HCT116 (cell line): ENCODE measurements at places on chromosomes 6 and 20. TPM values are rescaled to one million over a fixed set of nuclear protein-coding genes. Genes with fewer than 3 reads are reported as not detected.

The SLC32A1 gene
- total RNA-seq, result not detected

The TFAP2D gene
- not detected for total RNA-seq

The ZNF165 gene
- 11.2 TPM for total RNA-seq

The TINAG gene
- not detected for total RNA-seq

DNA sequence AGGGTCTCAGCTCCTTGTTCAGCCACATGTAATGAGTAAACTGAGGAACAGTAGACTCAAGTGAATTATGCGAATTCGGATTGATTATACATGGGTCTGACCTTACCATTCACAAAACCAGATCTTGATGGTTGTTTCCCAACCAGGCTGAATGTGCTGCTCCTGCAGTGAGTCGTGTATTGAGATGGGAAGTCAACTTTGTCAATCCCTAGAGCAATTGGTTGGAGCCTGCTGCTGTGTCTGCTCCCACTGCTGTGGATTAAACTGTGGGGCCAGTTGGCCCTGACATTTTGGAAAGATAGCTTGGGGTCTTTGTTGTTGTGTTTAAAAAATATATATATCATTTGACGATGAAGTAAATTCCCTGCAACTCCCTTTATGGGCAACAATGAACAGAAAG lies 23.9 kb downstream of the FAM50B start:
- no peak overlapping the region for H3K27ac ChIP-seq
- H3K36me3 ChIP-seq, result no peaks in the 10 kb centered on the region
- DNase-seq, result no peak
- no peaks in the 10 kb centered on the region for H3K4me1 ChIP-seq
- no peak overlapping the region for H3K4me3 ChIP-seq

DNA sequence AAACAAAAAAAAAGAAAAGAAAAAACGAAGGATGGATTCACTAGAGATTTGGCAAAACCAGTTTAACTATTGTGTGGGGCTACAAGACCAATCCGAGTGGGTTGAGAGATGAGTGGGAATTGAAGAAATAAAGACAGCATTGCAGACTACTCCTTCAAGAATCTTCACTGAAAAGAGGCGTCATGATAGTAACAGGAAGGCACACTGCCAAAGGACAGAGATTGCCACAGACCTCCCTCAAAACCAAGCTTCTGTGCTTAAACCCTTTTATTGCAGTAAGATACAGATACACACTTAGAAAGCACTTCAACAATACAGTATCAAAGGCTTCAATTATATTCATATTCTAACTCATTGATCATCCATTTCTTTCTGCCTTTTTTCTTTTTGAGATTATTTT lies 103.9 kb downstream of the IPCEF1 start:
- no peak overlapping the region for H3K27ac ChIP-seq
- H3K4me3 ChIP-seq, result no peak overlapping the region
- H3K27me3 ChIP-seq, result no peaks in the 10 kb centered on the region

- H3K27me3 ChIP-seq, result no peaks in the 10 kb centered on the region
- no peak overlapping the region for H3K27ac ChIP-seq
- no peaks in the 10 kb centered on the region for H3K36me3 ChIP-seq
These were observed 55.5 kb downstream of the ATP9A start for GRCh38 chr20:51712501-51713212.

DNA sequence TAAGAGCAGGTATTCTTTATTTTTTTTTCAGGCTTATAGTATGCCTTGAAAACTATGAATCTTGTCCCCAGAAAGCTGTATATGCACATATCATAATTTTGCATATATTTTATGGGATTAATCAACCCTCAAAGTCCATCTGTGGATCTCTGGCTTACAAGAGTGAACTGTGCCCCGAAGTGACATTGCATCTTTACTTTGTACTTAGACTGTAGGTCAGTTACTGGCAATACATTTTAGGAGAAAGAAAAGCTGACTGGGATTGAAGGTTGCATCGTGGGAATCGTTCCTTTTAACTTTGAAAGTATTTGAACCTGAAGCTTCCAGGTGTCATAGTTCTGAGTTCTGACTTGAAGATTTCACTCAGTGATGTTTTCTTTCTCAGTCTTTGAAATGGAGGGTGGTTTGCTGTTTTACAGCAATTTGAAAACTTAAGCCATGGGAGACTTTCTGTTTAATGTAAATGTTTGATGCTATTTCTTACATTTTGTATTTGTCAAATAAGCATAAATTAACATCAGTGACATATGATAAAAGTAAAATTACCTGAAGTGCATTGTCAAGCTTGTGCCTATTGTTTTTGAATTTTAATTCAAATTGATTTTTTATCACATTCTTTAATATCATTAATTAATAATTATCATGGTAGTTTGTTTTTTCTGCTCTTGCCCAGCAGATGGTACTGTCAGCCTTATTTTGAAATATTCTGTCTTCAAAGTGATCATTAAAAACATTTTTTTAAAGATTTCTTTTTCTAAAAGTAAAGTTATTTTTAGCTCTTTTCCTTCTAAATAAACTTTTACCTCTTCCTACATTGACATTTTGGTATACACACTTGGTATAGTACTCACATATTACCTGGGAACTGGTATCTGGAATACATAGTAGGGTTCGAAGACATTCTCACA lies 29.0 kb downstream of the L3MBTL3 start:
- H3K27ac ChIP-seq, result no peak overlapping the region
- H3K4me3 ChIP-seq, result no peak overlapping the region
- no peaks in the 10 kb centered on the region for H3K4me1 ChIP-seq
- no peak for DNase-seq
- peaks cover 17% of the 10 kb centered on the region for H3K36me3 ChIP-seq

GRCh38 chr6:41092421-41093140 lies 19.8 kb downstream of the NFYA start:
- no peak overlapping the region for H3K27ac ChIP-seq
- DNase-seq, result no peak
- no peaks in the 10 kb centered on the region for H3K4me1 ChIP-seq
- no peaks in the 10 kb centered on the region for H3K27me3 ChIP-seq
- no peak overlapping the region for H3K4me3 ChIP-seq

- H3K27me3 ChIP-seq, result no peaks in the 10 kb centered on the region
- DNase-seq, result no peak
- H3K36me3 ChIP-seq, result no peaks in the 10 kb centered on the region
- H3K4me1 ChIP-seq, result peaks cover 24% of the 10 kb centered on the region
- H3K27ac ChIP-seq, result no peak overlapping the region
These were observed 82.1 kb downstream of the PREP start for GRCh38 chr6:105320765-105321164.

GRCh38 chr6:154800338-154800737 lies 67.1 kb downstream of the SCAF8 start:
- no peak overlapping the region for H3K4me3 ChIP-seq
- no peak for DNase-seq

- H3K4me1 ChIP-seq, result no peaks in the 10 kb centered on the region
- H3K27ac ChIP-seq, result no peak overlapping the region
- no peaks in the 10 kb centered on the region for H3K36me3 ChIP-seq
- H3K4me3 ChIP-seq, result no peak overlapping the region
- no peak for DNase-seq
These were observed 20.5 kb downstream of the MAP7 start for GRCh38 chr6:136529710-136530109.

DNA sequence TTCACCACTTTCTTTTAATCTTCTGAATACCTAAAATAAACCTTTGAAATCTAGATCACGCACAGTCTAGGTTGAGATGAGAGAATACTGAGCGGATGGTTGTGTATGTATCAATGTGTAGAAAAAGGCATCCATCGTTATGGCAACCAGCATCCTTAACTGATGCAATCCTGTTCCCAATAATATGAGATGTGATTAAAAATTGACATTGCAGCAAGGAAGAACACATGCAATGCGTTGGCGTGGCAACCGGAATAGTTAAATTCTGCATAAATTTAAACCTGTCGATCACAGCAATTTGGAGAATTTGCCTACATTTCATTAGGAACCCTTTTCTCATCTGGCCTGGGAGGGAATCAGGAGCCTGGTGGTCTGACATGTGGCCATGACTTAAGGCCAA lies 1.3 kb upstream of the L3MBTL1 start:
- H3K27me3 ChIP-seq, result no peaks in the 10 kb centered on the region
- no peak for DNase-seq
- no peak overlapping the region for H3K27ac ChIP-seq
- peaks cover 9% of the 10 kb centered on the region; the same call in 1 of the 2 replicates for H3K4me1 ChIP-seq
- no peaks in the 10 kb centered on the region for H3K36me3 ChIP-seq
- H3K4me3 ChIP-seq, result no peak overlapping the region

GRCh38 chr6:157376706-157377230 lies 4.2 kb upstream of the ZDHHC14 start:
- DNase-seq, result no peak
- no peaks in the 10 kb centered on the region for H3K36me3 ChIP-seq
- peaks cover 12% of the 10 kb centered on the region for H3K4me1 ChIP-seq
- no peak overlapping the region for H3K4me3 ChIP-seq
- no peaks in the 10 kb centered on the region for H3K27me3 ChIP-seq

DNA sequence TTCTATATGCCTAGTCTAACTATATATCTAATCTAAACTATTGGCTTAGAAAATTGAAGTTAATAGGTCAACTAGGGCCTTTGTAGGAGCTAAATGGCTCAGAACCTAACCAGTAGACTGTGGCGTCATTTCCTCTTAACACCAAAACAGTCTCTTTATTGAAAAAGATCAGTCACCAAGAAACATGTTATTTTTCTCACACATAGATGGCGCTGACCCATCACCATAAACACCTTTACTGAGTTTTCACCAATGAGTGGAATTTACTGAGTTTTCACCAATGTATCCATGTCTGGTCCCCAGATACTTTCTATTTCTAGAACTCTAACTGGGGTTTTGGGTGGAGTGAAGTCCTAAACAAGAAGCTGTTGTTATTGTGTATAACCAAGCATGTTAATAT lies 636.0 kb downstream of the BCKDHB start:
- no peaks in the 10 kb centered on the region for H3K27me3 ChIP-seq
- no peaks in the 10 kb centered on the region for H3K4me1 ChIP-seq
- H3K4me3 ChIP-seq, result no peak overlapping the region
- no peak overlapping the region for H3K27ac ChIP-seq
- no peaks in the 10 kb centered on the region for H3K36me3 ChIP-seq
- DNase-seq, result peak; percentile 35

DNA sequence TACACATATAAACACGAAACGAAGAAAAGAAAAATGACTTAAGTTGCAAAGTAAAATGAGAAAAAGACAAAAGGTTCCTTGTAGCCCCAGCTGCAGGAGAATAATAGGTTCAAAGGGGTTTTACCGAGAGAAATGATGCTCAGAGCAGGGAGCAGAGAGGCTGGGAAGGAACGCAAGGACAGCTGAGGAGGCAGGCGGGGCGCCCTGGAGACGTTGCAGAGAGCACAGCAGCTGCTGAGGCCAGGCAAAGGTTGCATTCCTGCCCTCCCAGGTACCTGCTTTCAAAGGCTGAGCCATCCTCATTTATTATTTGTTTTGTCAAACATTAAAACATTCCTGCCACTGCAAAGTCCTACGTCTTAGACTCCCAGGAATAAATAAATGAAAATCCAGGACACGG lies 16.2 kb upstream of the VAPB start:
- H3K4me3 ChIP-seq, result no peak overlapping the region
- H3K4me1 ChIP-seq, result no peaks in the 10 kb centered on the region
- no peaks in the 10 kb centered on the region for H3K36me3 ChIP-seq
- no peak overlapping the region for H3K27ac ChIP-seq

- no peaks in the 10 kb centered on the region; the same call in 1 of the 2 replicates for H3K36me3 ChIP-seq
- DNase-seq, result no peak
- no peak overlapping the region for H3K4me3 ChIP-seq
- H3K4me1 ChIP-seq, result no peaks in the 10 kb centered on the region
- no peak overlapping the region for H3K27ac ChIP-seq
- H3K27me3 ChIP-seq, result no peaks in the 10 kb centered on the region
These were observed 141.3 kb downstream of the ADGRB3 start for GRCh38 chr6:68776354-68776753.

- H3K4me1 ChIP-seq, result peaks cover 7% of the 10 kb centered on the region; the same call in 1 of the 2 replicates
- H3K4me3 ChIP-seq, result no peak overlapping the region
- H3K36me3 ChIP-seq, result no peaks in the 10 kb centered on the region
- no peak for DNase-seq
These were observed 27.3 kb downstream of the C20orf203 start for GRCh38 chr20:32646486-32646885.
